ENCODE measurements at places on chromosomes 11 and 22. TPM values are rescaled to one million over a fixed set of nuclear protein-coding genes. Genes with fewer than 3 reads are reported as not detected.

APOA1 gene
- total RNA-seq: 0.23 TPM

CDHR5 gene
- total RNA-seq: not detected

KRTAP5-10 gene
- not detected for total RNA-seq

RHOD gene
- total RNA-seq: 0.79 TPM

FREY1 gene
- total RNA-seq: 0.93 TPM

CRYBB2 gene
- total RNA-seq: not detected

PRSS23 gene
- 0.85 TPM for total RNA-seq

CAPN5 gene
- total RNA-seq: 0.28 TPM

DNA sequence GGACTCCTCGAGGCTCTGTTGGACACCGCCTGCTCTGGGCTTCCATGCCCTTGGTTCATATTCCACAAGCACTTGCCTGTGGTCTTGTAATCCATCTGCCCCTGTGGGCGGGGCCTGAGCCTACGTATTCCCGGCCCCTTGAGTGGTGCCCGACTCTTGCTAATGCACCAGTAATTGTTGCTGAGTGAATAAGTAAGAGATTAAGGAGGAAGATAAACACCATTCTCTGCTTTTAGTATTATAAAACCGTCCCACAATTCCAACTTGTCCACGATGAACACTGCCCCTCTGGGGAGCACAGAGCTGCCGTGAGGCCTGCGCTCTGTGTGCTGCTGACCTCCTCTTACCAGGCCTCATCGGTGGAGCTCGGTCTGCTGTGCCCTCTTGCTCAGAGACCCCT is 50.3 kb downstream of the MICAL2 start:
- H3K27ac ChIP-seq: no peak overlapping the region
- H3K27me3 ChIP-seq: no peaks in the 10 kb centered on the region
- H3K4me1 ChIP-seq: peaks cover 70% of the 10 kb centered on the region
- DNase-seq: no peak
- H3K4me3 ChIP-seq: no peak overlapping the region
- peaks cover 14% of the 10 kb centered on the region for H3K36me3 ChIP-seq

GRCh38 chr11:96189351-96189750 is 153.6 kb downstream of the MAML2 start:
- peaks cover 16% of the 10 kb centered on the region for H3K36me3 ChIP-seq
- H3K4me3 ChIP-seq: no peak overlapping the region
- peaks cover 48% of the 10 kb centered on the region for H3K4me1 ChIP-seq
- peak overlapping the region; percentile 40 for H3K27ac ChIP-seq

- peaks cover 31% of the 10 kb centered on the region for H3K36me3 ChIP-seq
- no peak for DNase-seq
- H3K27me3 ChIP-seq: no peaks in the 10 kb centered on the region
- H3K4me3 ChIP-seq: no peak overlapping the region
- H3K27ac ChIP-seq: no peak overlapping the region
Observed at GRCh38 chr11:20406484-20406883, 19.0 kb downstream of the PRMT3 start.

DNA sequence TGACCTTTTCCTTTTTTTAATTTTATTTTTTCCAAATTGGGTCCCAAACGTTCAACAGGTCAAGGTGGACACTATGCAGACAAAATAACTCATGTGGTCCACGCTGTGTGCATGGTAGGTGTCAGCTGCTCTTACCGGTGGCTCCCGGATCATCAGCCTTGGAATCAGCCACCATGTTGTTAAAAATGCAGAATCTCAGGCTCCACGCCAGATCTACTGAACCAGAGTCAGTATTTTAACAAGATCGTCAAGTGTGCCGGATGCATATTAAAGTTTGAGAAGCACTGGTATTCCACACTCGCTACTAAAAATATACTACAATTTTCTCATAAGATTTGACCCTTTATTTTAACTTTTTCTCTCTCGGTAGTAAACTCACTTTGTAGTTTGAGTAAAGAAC is 553 bp upstream of the LDLRAD3 start:
- no peaks in the 10 kb centered on the region for H3K36me3 ChIP-seq
- H3K27ac ChIP-seq: no peak overlapping the region
- peaks cover 8% of the 10 kb centered on the region for H3K4me1 ChIP-seq
- DNase-seq: no peak
- H3K4me3 ChIP-seq: peak overlapping the region; percentile 45
- H3K27me3 ChIP-seq: peaks cover 40% of the 10 kb centered on the region

DNA sequence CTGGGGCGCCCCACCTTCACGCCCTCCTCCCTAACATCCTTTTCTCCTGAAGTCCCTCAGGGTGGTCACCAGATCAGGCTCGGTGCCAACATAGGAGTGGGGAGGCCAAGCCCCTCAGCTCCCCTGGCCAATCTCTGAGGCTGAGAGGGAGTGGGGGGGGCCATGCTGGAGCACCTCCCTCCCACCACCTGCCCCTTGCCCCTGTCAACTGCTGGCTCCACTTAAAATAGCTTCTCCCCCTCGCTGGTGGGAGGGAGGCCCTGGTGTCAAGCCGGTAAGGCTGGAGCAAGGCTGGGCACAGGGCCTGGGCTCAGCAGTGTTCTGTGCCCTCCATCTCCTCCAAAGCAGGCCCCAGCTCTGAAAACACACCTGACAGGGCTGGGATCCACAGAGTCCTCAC is 4.9 kb downstream of the PLXNB2 start:
- no peak overlapping the region for H3K4me3 ChIP-seq
- no peak overlapping the region for H3K27ac ChIP-seq
- H3K4me1 ChIP-seq: peaks cover 12% of the 10 kb centered on the region
- no peaks in the 10 kb centered on the region for H3K36me3 ChIP-seq
- peaks cover 6% of the 10 kb centered on the region for H3K27me3 ChIP-seq
- no peak for DNase-seq

DNA sequence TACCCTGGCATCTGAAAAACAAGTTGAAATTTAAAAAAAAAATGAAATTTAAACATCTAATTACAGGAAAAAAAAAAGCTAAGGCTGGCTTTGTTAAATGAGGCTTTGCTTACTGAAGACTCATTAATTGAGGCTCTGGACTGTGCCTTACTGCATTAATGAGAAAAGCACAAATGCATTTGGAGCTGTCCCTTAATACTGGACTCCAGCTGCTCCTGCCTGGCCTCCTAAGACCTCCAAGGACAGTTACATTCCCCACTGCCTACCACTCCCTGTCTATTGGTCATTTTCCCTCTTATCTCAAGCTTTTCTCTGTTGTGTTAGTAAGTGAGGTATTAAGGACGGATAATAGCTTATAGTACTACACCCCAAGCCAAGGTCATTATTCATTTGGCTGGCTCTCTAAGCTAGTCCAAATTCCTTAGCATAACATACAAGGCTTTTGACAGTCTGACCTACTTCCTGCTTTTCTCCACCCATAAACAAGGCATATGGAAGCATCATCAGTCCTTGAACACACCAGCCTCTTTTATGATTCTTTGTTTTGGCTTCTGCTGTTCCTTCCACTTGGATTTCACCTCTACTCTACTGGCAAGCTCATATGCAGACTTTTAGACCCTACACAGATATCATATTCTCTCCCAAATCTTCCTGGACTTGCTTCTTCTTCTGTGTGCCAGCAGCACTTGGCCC is 62.5 kb downstream of the USP35 start:
- H3K27ac ChIP-seq: no peak overlapping the region
- H3K27me3 ChIP-seq: no peaks in the 10 kb centered on the region
- no peak for DNase-seq
- no peak overlapping the region for H3K4me3 ChIP-seq
- H3K4me1 ChIP-seq: peaks cover 7% of the 10 kb centered on the region

GRCh38 chr11:78325274-78325781 is 92.3 kb downstream of the GAB2 start:
- H3K4me1 ChIP-seq: peaks cover 75% of the 10 kb centered on the region
- H3K36me3 ChIP-seq: peaks cover 46% of the 10 kb centered on the region
- H3K27ac ChIP-seq: peak overlapping the region; percentile 92
- no peaks in the 10 kb centered on the region for H3K27me3 ChIP-seq
- DNase-seq: peak; percentile 65

DNA sequence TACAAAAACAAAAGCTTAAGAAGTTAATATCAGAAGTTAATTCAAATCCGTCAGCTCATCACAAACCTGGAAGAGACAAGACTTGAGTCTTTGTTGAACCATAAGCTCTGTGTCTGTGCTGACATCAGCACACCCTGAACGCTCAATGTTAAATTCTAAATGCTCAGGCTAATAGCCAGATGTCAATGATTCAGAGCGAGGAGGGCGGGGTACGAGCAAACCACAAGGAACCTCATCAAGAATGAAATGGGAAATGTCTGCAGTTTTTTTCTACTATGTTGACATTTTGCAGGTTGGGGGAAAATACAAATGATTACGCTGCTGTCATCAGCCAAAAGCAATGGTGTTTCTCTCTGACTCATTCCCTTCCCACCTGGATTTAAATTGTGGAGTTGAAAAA is 1057.2 kb downstream of the NTM start:
- H3K27me3 ChIP-seq: peaks cover 4% of the 10 kb centered on the region
- H3K4me3 ChIP-seq: no peak overlapping the region
- H3K27ac ChIP-seq: no peak overlapping the region
- DNase-seq: no peak

DNA sequence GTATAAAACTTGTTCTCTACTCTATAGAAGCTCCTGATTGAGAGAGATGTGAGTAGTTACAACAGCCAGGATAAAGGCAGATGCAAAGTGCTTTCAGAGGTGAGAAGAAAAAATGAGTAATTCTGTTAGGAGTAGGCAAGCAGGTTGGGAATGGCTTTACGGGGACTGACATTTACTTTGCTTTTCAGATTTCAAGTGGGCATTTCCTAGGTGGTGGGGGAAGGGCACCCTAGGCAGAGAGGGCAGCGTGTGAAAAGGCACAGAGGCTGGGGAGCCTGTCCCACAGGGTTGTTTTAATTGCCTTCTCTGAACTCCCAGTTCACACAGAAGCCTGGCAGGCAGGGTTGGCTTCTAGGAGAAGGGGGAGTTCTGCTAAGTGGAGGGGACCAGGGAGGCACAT is 106.5 kb downstream of the NAV2 start:
- no peaks in the 10 kb centered on the region for H3K36me3 ChIP-seq
- H3K4me1 ChIP-seq: no peaks in the 10 kb centered on the region
- H3K4me3 ChIP-seq: no peak overlapping the region
- no peak for DNase-seq
- no peak overlapping the region for H3K27ac ChIP-seq

DNA sequence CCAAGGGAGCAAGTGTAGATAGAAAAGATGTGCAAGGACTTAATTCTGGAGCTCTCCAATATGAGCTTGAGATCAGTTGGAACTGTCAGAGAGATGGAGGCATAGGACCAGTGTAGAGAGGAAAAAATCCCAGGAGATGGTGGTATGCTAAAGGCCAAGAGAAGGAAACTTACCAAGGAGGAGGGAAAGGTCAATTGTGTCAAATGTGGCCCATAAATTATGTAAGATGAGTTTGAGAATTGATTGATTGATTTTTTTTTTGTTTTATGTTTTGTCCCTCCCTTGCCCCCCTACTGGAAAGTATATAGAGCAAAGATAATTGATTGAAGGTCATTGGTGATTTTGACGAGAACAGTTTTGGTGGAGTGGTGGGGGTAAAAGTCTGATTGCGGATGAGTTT is 2.8 kb upstream of the USP2 start:
- H3K4me3 ChIP-seq: no peak overlapping the region
- DNase-seq: no peak
- H3K4me1 ChIP-seq: peaks cover 6% of the 10 kb centered on the region
- no peak overlapping the region for H3K27ac ChIP-seq
- no peaks in the 10 kb centered on the region for H3K36me3 ChIP-seq

GRCh38 chr11:79220171-79220570 is 220.7 kb downstream of the TENM4 start:
- no peaks in the 10 kb centered on the region for H3K4me1 ChIP-seq
- no peak for DNase-seq
- H3K27me3 ChIP-seq: no peaks in the 10 kb centered on the region
- H3K36me3 ChIP-seq: no peaks in the 10 kb centered on the region
- H3K4me3 ChIP-seq: no peak overlapping the region

DNA sequence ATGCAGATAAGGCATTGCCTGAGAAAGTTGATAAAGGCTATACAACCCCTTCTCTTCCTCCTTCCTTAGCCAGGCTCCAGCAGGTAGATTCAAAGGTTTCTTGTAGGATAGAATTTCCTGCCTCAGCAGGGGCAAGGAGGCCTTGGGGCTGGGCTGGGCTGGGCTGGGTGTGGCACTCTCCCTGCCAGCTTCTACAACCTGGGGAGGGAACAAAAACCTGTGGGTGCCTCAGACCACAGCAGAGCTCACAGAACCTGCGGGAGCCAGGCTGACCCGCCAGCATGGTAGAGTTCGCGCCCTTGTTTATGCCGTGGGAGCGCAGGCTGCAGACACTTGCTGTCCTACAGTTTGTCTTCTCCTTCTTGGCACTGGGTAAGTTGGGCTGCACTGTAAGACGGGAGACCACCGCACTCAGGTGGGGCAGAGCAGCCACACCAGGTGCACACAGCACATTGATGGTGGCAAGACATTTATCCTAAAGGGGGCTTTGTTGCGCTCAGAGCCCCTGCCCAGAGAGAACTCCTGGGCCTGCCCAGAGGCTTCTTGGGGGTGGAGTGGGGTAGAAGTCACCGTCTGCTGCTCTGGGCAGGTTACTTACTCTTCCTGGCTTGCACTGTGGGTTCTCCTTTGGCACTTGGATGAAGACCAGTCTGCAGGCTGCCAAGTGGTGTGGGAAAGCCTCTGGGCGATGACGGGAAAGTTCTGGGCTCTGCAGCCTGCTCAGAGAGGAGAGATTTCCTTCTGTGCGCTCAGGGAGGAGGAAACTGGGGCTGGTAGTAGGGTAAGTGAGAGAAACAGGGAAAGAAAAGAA is at the start of gene MOGAT2:
MOGAT2 (plus strand) TSS at position 231 of the 811 bp plus-strand sequence; CDS start at position 282, 51 bp downstream.
- H3K27ac ChIP-seq: no peak within 1 kb of the TSS
- peak; percentile 21 for DNase-seq
- no peak within 1 kb of the TSS for H3K4me3 ChIP-seq
- H3K27me3 ChIP-seq: peaks cover 11% of the 10 kb centered on the region
- no peaks in the 10 kb centered on the region for H3K36me3 ChIP-seq
- H3K4me1 ChIP-seq: no peaks in the 10 kb centered on the region
